ENCODE measurements at places on chromosomes 5 and 9.
A peak's percentile ranks its signal among the peaks of the same experiment; 100 is the strongest.

DNA sequence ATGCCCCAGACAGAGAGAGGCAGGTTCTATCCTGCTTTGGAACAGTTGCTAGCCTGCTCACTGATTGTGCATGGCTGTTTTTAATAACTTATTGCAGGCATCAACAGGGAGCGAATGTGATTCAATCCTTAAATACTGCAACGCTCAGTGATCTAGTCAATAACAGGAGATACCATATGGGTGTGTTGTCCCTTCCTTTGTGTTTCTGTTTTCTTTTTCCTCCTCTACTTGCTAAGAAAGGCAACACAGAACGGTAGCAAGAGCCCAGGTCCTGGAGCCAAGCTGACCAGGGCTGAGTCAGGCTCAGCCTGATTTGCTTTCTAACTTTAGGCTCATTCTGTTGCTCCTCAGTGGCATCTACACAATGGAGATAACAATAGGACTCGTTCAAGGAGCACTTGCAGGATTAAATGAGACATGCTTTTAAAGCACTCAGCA is 98.6 kb upstream of the EQTN start:
- no peak for DNase-seq

DNA sequence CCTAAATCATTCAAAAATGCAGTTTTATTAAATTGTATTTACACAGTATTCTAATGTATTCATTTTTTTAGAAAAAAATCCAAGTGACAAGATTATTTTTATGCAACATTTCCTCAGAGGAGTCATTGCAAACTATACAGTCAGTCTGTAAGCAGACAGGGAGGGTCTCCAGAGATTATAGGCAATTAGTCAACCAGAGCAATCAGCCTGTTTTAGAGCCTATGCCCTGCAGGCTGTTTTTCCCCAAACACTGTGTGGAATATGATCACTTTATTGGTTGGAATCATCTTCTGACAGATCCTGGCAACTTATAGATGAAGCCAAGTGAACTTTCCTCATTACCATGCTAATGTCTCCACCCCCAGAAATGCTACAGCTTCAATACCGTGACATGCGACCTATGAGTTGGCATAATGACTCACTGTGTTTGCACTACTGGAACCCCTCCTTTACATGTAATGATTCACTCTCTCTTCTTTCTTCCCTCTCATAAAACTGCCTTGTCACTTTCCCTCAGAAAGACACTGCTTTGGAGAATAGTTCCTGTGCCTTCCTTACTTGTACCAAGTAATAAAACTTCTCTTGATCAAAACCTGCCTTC is 577.7 kb upstream of the FTMT start:
- DNase-seq, result no peak

GRCh38 chr9:133864011-133864410 is 125.9 kb upstream of the SARDH start:
- no peak for DNase-seq

GRCh38 chr5:144281784-144282183 is 111.1 kb downstream of the KCTD16 start:
- DNase-seq, result no peak

- DNase-seq, result no peak
Observed at GRCh38 chr9:74095925-74096324, 401.2 kb upstream of the RORB start.

DNA sequence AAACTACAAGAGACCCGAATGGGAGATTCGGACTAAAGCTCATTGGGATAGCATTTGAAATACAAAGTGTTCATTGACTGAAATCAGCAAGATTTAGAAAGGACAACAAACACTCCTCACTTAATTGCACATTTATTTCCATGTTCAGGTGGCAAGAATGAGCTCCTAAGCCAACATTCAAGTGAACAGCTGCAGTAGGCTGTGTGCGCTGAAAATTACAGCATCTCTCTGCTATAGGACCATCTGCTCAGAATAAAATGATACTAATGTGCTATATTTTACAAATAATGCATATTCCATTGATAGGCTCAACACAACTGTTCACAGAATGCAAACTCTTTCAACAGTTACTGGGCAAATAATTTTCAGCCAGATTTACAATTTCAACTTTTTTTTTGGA is 61.8 kb downstream of the ELAVL2 start:
- no peak for DNase-seq

DNA sequence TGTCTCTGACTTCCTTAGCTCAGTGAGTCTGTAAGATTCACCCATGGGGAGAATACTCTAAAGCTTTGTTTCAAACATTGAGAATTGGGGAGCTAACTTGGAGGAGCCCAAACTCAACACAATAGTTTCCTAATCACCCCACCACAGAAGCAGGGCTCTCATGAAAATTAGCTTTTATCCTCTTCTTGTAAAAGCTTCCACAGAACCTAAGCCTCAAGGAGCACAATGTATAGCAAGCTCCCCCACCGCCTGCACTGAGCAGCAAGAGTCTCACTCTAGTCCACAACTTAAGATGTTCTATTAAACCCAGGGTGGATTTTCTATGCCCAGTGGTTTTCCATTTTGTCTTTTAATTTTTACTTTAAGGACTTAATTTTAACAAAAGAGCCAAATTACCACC is 48.9 kb upstream of the GRHPR start:
- DNase-seq, result no peak

GRCh38 chr5:59831326-59832010 is 62.1 kb downstream of the PDE4D start:
- DNase-seq, result no peak

GRCh38 chr9:21031091-21031807 is at the start of gene HACD4:
TSS of gene HACD4 (minus strand) at chr9:21031640. CDS start at chr9:21031590, 50 bp downstream.
- no peak for DNase-seq

GRCh38 chr5:173655196-173655797 is 38.8 kb upstream of the BOD1 start:
- no peak for DNase-seq

- no peak for DNase-seq
Observed at GRCh38 chr9:2761424-2761823, 44.1 kb downstream of the KCNV2 start.

DNA sequence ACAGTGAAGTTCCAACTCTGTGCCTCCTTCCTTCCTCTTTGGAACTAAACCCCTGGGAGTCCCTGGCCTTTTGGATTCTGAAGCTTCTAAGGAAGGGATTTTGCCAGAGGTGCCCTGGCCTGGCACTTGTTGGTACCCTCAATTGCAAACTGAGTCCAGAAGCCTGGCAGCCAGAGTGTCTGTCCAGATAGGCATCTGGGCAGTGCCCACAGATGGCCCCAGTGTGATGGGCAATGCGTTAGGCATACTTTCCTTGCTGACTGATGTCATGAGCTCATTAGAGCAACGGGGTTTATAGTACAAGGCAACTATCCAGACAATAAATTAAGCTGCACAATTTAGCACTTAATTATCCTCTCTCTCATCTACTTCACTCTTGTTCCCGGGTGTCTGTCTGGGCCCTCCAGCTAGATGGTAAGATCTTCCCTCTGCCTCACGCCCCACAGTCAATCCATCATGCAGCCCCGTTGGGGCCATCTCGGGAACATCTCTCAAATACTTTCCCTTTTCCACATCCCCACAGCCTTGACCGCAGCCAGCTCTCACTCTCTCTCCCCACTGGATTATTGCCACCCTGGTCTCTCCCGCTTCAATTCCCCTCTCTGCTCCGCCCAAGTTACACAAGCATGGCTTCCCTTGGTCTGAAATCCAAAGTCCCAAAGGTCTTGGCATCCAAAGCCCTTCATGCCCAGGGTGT is 157.5 kb upstream of the SMIM23 start:
- DNase-seq, result no peak

- DNase-seq, result no peak
Observed at GRCh38 chr5:62737766-62738165, 159.1 kb downstream of the LRRC70 start.

GRCh38 chr9:23850690-23851629 is 24.9 kb upstream of the ELAVL2 start:
- DNase-seq, result no peak

GRCh38 chr5:6868171-6868570 is 154.9 kb downstream of the TENT4A start:
- DNase-seq, result no peak

GRCh38 chr5:169474226-169474625 is 109.3 kb upstream of the SPDL1 start:
- DNase-seq, result no peak

GRCh38 chr5:138583984-138584637 is 8.9 kb upstream of the HSPA9 start:
- DNase-seq, result no peak

DNA sequence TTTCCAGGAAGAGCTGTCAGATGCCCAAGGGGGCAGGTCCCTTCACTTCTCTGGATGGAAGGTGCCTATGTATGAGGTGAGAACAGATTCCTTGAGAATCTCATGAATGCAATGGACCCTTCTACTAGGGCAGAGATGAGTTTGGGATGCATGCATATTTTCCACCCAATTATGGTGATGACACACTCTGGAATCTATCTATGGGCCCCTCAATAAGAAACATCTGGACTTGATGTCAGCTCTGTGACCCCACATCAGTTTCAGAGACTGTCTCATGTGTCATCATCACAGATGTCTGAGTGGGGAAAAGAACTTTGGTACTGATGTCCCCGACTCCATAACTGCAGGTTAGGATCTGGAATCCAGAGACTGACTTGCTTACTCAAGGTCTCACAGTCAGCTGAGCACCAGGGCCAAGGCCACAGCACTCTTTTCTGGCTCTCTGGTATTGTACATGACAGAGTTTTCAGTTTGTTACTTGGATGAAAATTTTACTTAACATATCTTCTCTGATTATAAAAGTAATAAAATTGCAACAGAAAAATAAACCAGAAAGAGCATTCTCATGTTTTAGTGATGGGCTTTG is 177.0 kb downstream of the DCP2 start:
- DNase-seq, result no peak

DNA sequence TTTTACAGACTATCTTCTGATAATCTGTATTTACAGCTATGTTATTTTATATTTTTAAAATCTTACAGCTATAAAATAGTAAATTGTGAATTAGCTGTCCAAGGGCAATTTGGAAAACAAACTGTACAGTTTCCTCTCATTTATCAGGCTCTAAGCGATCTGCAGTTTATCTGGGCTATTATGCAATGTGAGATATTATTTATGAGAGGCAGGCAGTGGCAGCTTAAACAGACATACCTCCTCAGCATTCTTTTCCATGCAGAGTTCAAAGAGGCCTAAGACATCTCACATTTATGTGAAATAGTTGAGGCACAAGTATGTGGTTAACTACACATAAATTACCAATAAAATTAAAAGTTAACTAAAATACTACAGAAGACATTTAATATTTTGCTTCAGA is 10.2 kb downstream of the NIPSNAP3B start:
- DNase-seq, result no peak

DNA sequence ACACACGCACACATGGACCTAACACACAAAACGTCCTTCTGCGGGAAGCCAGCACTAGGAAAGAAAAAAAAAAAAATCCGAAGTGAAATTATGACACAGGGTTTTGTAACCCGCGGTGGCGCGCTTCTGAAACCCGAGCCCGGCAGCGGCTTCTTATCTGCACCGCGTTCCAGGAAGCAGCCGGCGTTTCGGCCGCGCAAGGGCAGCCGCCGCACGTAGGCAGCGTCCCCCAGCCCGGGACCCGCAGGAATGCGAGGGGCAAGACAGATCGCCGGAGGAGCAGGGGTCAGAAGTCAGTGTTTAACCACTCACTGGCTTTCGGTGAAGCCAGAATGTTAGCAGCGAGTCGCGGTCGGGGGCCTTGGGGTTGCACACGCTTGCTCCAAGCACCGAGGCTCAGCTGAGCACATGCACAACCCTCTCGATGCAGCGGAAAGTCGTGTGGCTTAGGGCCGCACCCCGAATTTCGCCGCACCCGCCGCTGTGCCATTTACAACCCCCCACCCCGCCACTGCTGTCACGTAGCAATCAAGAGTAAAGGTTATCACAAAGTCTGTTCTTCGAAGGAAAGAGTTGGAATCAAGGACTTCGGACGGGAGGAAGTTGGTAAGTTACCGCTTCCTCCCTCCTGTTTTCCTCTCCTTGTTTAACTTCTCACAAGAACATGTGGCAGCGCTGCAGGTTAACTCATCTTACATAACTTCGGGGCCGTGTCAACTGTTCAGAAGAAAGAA is 167.9 kb downstream of the AUH start:
- DNase-seq, result peak; percentile 6

GRCh38 chr5:9160747-9161146 is 385.1 kb downstream of the SEMA5A start:
- DNase-seq, result no peak

GRCh38 chr5:116613445-116613844 is 38.8 kb upstream of the SEMA6A start:
- DNase-seq, result no peak

- no peak for DNase-seq
Observed at GRCh38 chr9:98199388-98200033, 7.1 kb upstream of the CORO2A start.

- DNase-seq, result peak; percentile 25
Observed at GRCh38 chr9:5947912-5948311, 57.2 kb downstream of the MLANA start.

GRCh38 chr9:113651896-113652295 is 188.4 kb downstream of the RGS3 start:
- DNase-seq, result no peak

GRCh38 chr5:160469156-160470144 is 47.8 kb downstream of the PTTG1 start:
- no peak for DNase-seq

DNA sequence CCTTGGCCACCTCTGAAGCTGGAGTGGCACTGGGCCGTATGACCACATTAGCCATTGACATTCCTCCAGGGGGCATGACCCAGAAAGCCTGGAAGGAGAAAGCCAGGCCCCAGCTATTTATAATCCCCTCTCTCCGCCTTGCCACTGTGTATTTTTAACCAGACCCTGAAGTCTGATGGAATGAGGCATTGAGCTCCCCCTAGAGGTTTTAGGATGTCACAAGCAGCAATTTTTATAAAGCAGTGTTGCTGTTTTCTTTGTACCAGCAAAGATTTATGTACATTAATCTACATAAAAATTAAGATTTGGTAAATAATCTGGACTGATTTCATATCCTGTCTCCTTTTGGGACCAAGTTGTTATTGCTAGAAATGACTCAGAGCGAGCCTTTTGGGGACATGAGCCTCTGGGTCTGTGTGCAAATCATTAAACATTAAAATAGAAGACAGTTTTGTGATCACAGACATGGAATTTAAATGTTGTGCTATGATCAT is 127.1 kb downstream of the TRIO start:
- peak; percentile 65 for DNase-seq

DNA sequence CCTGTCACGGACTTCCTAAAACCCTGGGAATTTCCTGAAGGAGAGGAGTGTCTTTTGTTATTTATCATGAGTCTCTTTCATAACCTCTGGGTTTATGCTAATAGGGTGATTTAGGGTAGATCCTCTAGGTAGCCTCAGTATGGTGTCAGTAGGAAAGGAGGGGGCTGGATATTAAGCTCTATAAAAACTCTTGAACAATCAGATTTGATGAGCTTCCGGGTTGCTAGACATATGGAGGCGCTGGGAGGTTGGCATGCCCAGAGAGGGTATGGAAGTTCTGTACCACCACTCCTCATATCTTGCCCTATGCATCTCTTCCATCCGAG is 15.6 kb upstream of the PTBP3 start:
- DNase-seq, result no peak

- DNase-seq, result no peak
Observed at GRCh38 chr9:16030528-16031185, 477.8 kb downstream of the CCDC171 start.

All from NCI-H2107 (cell line).